ENCODE measurements at places on chromosomes 16 and 17.
A peak's percentile ranks its signal among the peaks of the same experiment; 100 is the strongest.

- no peak for DNase-seq
Measured at GRCh38 chr16:6602405-6602804, 730.2 kb upstream of the RBFOX1 start.

DNA sequence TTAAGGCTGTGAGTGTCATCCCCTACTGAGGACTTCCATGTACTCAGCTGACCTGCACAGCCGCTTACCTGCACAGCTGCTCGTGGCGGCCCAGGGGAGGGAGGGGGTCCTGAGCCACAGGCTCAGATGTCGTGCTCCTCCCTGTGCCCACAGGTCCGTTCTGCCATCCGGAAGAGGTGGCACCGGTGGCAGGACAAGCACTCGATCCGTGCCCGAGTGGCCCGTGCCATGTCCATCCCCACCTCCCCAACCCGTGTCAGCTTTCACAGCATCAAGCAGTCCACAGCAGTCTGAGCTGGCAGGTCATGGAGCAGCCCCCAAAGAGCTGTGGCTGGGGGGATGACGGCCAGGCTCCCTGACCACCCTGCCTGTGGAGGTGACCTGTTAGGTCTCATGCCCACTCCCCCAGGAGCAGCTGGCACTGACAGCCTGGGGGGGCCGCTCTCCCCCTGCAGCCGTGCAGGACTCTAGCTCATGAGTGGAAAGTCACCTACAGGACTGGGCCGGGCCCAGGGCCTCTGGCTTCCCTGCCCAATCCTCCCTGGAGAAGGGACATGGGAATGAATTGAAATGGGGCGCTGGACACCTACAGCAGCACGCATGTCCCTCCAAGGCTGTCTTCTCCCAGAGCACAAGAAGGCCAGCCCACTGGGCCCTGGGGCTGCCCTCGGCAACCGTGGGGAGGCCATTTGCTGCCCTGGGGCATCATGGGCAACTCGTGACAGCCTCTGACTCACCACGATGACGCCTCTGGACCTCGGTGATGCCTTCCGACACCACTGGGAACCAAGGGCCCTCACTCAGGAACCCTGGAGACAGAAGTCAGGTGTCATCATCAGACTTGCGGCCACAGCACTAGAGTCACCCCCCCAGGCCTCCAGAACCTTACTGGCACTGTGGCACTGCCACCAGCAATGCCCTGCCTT lies 9.9 kb upstream of the SPPL2C start:
- DNase-seq, result no peak

DNA sequence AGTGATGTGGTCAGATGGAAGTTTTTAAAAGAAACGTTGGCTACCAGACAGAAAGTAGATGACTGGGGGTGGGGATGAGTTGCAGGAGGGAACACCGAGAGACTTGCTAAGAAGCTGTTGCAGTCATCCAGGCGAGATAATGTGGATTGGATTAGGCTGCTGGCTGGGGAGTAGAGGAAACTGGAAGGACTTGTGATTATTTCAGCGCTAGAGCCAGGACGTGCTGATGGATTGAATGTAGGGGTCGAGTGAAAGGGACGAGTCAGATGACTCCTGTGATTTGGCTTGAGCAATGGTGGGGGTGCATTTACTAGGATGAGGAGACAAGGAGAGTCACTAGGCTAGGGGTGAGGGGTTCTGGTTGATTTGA lies 88.5 kb downstream of the CLEC16A start:
- DNase-seq, result peak; percentile 71

DNA sequence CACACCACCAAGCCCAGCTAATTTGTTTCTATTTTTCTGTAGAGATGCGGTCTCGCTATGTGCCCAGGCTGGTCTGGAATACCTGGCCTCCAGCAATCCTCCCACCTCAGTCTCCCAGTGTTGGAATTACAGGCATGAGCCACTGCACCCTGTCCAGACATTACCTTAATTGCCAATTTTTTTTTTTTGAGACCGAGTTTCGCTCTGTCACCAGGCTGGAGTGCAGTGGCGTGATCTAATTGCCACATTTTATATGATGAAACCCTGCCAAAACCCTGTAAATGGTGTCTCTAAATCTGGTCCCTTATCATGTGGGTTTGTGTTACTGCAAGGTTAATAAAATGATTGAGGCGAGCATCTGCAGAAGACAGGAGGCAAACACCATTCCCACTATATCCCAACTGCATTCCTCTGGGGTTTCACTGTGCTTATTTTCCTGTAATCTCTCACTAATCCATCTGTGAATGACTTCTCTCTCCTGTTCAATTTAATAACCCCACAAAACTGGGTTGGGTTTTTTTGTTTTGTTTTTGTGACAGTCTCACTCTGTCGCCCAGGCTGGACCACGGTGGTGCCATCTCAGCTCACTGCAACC lies 19.4 kb upstream of the TRIM25 start:
- DNase-seq, result no peak

- DNase-seq, result peak; percentile 32
Measured at GRCh38 chr16:15435216-15435864, 952 bp downstream of the BMERB1 start.

DNA sequence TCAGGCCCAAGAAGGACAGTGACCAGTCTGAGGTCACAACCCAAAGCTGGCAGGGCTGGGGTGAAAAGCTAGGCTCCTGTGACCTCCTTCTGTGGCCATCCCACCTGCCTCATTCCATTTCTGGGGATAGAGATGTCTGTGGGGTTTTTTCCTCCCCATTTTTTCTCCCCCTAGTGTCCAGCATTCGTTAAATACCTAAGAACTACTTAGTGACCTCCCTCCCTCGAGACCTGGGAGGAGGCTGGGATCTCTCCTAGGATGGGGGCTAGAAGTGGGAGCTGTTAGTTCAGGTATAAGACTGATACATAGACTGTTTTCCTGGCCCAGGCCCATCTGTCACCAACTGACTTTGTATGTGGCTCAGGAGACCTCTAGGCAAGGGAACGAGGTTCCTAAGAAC lies 20.5 kb upstream of the STAC2 start:
- DNase-seq, result no peak

DNA sequence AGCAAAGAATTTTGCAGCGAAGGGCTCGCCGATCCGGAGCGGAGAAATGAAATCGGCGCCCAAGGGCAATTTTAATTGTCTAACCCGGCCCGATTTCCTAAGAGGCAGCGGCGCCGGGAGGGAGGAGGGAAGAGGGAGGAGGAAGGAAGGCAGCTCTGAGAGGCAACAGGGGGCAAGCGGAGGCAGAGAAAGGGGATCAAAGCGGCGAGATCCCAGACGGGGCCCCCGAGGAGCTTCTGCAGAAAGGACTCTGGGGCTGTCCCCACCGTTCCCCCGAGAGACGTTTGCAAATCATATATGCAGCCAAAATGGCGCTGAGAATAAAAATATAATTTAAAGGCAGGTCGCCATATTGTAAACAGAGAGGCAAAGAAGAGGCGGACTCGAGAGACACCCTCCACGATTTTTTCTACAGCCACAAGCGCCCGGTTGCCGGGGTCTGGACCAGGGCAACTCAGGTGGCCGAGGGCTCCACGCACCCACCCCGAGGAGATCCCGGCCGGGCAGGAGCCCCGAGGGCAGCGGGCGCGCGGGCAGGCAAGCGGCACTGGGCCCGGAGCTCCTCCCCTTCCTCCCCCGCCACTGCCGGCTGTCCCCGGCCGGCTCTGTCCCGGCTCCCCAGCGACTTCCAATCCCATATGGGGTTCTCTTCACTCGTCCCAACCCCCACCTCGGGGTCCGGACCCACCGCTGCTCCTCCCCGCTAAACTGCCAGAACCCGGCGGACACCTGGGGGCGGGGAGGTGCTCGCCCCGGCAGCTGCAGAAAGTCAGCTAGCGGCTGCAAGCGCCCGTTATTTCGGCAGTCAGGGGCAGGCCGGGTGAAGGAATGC lies 1.9 kb downstream of the PHF12 start:
- peak; percentile 54 for DNase-seq

- no peak for DNase-seq
Measured at GRCh38 chr17:42087736-42088705, 10.3 kb downstream of the ZNF385C start.
